SJSA1 (cell line): ENCODE measurements at places on chromosomes 3 and 15. TPM values are rescaled to one million over a fixed set of nuclear protein-coding genes. Genes with fewer than 3 reads are reported as not detected.

The GPR171 gene
- total RNA-seq: not detected in 2 replicates

The WDR53 gene
- 9.3 and 12.7 TPM in 2 replicates for total RNA-seq

The COL6A5 gene
- total RNA-seq: not detected in 2 replicates

The POLG gene
- total RNA-seq: 54.9 and 71.0 TPM in 2 replicates

The CCDC54 gene
- total RNA-seq: not detected in 2 replicates

The THSD4 gene
- 9.4 and 14.6 TPM in 2 replicates for total RNA-seq
